ENCODE measurements at places on chromosomes 2 and 18.
A peak's percentile ranks its signal among the peaks of the same experiment; 100 is the strongest.

- DNase-seq, result no peak
These were observed 180.7 kb upstream of the ID2 start for GRCh38 chr2:8501061-8501720.

DNA sequence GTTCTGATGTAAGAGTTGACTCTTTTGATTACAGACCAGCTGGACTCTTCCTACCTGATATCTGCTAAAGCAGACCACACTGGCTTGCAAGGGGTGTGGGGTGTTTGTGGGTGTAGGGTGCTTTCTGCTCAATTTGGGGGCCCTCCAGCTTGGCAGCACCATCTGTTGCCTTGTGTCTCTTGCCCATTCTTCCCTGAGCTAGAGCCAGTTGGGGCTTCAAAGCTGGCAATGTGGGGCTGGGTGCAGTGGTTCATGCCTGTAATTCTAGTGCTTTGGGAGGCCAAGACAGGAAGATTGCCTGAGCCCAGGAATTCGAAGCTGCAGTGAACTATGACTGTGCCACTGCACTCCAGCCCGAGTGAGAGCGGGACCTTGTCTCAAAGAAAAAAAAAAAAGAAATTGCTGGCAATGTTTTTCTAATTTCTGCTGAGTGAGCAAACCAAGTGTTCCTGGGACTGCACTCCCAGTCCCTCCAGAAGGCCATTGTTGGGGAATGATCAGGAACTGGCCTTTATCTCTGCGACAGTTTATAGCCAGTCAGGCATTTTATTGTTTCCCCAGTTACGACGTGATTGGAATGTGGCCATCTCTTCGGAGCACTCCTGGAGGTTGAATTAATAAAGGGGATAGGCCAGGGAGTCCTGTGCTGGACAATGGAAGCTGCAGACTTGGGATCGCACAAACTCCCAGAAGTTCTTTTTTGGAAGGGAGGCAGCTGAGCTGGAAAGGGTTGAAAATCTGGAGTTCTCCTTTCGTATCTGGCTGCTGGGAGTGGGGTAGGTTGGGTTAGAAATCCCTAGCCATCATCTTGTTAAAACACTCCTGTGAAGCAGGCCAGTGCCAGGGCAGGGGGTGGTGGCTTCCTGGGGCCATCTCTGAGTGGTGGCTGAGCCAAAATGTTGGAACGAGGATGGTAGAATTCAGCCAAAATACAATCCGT lies 57.2 kb downstream of the LIPG start:
- DNase-seq, result peak; percentile 54

- DNase-seq, result no peak
These were observed 96.5 kb downstream of the ZFP36L2 start for GRCh38 chr2:43129676-43130547.

GRCh38 chr2:207930747-207931146 lies 94.6 kb downstream of the PLEKHM3 start:
- peak; percentile 71 for DNase-seq

Data from kidney tubule cell (primary cell).